ENCODE measurements at places on chromosomes 6 and 20.

DNA sequence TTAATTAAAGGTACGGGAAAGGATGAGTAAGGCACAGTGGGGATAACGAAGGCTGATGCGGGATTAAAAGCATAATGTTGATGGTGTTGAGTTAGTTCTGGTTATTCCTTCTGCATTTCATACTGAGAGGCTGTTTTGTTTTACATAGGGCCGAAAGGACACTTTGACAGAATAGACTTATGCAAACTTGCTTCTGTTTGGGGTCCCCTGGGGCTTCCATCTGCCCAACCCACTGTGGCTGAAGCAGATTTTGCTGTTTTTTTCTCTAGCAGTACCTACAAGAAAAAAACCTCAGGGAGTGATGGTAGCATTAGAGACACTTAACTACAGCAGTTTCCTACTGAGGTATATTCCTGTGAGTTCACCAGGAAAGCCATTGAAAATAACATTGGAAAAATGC, 136.1 kb upstream of the SUPT3H start:
- no peak for DNase-seq

GRCh38 chr6:56686429-56686828, 43.7 kb upstream of the DST start:
- no peak for DNase-seq

- no peak for DNase-seq
Observed at GRCh38 chr6:121143476-121143875, 190.8 kb downstream of the TBC1D32 start.

- no peak for DNase-seq
Observed at GRCh38 chr20:813390-813789, 20.1 kb upstream of the FAM110A start.

DNA sequence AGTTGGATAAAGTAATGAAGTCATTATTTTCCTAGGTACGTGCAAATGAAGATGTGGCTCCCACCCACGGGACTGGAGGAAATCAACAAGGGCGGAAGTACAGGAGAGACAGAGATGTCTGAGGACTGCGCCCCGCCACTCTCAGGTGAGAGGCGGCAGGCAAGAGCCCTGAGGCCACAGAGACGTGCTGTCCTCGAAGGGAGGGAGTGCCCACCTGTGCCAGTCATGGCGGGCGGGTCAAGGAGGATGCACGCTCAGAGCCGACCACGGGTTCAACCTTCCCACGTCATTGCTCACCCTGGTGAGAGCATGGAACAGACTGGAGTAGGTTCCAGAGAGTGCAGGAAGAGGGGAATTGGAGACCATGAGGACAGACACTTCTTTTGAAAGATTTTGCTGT, 12.7 kb downstream of the CST8 start:
- no peak for DNase-seq

DNA sequence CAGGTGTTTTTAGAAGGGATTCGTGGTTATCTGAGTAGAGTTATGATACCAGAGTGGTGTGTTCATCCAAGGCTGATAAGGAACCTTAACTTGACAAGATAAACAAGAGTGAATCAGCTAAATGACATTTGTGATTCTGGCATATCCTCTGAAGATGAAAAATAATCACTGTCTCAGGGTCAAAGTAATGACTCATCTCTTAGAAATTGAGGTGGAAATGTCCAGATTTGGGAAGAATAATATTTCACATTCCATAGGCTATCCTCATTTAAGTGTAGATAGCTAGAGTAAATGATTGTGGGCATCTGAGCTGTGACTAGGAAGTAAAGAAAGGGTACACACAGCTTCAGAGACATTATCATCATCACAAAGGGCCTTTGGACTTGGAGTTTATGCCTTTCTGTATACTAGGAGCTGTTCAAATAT, 255.7 kb downstream of the GJA1 start:
- DNase-seq, result no peak

- DNase-seq, result no peak
Observed at GRCh38 chr6:151002491-151002935, 137.0 kb downstream of the MTHFD1L start.

DNA sequence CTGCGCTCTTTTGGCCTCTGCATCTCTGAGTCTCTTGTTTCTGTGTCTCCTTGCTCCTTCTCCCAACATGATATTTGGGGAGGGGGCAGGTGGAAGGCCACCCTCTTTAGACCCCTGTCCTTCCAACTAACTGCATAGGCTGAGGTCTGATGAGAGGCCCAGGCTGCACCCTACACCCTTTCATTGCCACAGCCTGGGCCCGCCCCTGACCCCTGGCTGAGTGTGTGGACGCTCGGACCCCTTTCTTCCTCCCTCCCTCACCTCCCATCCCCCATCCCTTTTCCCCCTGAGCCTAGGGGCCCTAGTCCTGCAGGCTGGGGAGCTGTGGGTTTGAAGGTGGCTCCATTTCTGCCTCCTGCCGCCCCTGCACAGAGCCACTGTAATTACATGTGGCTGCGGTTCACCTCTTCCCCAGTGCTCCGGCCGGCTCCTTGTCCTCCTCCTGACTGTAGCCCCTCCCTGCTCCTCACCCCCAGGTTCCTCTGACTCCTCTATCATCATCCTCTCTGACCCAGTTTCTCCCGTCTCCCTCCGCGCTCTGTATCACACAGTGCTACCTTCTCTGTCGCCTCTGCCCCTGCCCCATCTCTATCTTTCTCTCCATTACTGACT, 6.8 kb downstream of the MDFI start:
- DNase-seq, result no peak

DNA sequence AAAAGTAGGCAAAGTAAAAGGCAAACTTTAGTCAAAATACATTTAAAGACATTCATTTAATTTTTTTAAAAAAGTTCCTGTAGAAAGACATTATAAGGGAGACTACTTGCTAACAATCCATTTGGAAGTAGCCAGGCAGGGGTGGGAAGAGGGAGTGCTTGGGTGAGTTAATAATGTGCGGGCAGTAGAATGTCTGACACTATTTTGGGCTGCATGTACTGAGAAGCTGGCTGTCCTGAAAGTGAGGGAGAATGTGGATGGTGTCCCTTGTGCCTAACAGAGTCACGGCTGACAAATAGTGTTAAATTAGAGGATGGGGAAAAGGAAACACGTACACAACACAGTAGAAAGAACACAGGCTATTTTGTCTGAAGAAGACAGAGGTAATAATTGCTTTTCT, 142.5 kb downstream of the LCA5 start:
- DNase-seq, result no peak

GRCh38 chr20:48467622-48468021, 360.2 kb downstream of the PREX1 start:
- peak; percentile 48 for DNase-seq

DNA sequence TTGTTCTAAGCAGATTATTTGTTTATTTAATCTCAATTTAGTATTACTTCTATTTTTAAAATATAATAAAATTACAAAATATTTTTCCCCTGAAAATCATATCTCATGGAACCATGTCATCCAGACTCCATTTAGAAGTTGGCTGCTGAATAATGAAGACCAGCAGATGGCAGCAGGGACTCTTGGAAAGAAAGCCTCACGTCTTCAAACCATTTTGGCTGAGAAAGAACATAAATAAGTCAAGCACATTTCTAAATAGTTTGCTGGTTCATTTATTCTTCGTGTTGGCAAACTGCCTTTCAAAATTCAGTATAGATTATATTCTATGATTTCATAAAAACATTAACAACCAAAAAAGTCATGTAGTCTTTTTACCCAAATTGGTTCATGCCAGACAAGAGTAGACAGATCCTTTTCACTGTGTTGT, 71.7 kb downstream of the RCAN2 start:
- peak; percentile 72 for DNase-seq

DNA sequence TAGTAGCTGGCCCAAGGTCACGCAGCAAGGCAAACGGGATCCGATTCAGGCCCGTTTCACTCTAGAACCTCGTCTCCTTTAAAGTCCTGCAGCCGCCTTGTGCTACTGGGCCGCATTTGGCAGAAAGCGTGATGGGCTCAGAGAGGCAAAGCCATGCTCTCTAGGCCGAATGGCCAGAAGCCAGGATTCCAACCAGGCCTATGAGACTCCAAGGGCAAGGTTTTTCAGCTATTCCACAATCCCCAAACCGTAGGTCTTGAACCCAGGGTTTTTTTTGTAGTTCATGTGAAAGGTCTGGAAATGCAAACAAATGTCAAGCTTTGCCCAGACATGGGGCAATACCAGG, 174.1 kb downstream of the PREX1 start:
- no peak for DNase-seq

DNA sequence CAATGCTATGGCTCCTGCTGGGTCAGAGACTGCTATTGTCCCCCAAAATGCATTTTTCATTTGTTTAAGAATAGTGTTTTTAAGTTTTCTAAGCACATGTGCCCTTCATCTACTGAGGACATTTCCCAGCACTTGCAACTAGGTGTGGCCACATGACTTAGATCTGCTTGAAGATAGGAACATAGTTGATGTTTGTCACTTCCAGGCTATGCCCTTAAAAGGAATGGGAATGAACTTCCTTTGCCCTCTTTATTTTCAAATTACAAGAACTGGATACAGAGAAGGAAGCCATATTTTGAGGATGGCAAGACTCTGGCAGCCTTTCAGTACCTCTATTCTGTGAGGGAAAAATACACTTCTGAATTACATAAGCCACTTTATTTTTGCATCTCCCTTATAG, 203.0 kb upstream of the TFAP2D start:
- DNase-seq, result no peak

DNA sequence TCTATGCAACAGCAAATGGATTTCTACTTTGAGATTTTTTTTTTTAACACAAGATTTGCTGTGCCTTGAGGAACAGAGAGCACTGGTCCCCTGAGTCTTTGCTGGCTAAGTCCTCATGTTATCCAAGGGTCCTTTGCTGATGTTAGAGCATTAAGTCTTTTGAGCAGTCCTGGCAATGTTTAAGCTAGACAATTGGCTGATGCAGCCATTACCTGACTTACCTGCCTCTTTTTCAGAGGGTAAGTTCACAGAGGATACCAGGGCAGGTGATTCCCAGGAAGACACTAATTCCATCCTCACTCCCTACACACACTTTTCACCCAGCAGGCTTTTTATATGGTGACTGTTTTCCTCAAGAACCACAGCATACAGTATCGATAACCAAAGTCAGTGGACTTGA, 337.7 kb downstream of the HDGFL1 start:
- no peak for DNase-seq

DNA sequence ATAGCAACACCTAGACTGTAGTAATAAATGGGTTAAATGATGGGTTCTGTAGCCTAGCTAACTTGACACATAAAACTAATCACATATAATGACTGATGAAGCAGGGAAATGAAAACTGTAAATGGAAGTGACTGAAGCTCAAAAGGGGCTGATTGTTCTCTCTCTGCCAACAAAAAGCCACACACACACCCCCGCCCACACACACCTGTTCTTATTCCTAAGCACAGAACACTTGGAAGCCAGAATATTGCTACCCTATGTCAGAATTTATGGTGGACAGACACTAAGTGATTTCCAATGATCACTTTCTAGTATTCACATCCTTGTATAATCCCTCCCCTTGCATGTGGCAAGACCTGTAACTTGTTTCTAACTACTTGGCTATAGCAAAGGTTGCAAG, 603.5 kb downstream of the UTRN start:
- no peak for DNase-seq

GRCh38 chr20:60102665-60103210, 144.5 kb downstream of the CDH26 start:
- peak; percentile 20 for DNase-seq

GRCh38 chr6:129843573-129843972, 17.5 kb downstream of the TMEM244 start:
- DNase-seq, result no peak

DNA sequence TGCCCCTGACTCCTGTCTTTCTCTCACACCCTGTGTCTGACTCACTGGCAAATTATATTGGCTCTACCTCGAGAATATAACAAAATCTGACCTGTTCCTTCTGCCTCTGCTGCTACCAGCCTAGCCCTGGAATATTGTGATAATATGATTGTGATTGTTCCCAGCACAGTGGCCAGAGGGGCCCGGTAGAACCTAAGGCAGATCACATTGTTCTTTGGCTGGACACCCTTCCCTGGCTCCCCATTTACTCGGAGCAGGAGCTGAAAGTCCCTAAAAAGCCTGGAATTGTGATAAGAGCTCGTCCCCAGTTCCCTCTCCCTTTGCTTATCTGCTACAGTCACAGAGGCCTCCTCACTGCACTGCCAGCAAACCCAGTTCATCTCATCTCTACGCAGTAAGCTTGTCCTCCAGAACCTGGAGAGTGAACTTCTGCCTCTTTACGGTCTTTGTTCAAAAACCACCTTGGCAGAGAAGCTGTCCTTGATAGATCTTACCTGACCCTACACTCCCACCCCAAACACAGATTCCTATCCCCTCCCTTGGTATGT, 21.8 kb downstream of the SERPINB6 start:
- no peak for DNase-seq

DNA sequence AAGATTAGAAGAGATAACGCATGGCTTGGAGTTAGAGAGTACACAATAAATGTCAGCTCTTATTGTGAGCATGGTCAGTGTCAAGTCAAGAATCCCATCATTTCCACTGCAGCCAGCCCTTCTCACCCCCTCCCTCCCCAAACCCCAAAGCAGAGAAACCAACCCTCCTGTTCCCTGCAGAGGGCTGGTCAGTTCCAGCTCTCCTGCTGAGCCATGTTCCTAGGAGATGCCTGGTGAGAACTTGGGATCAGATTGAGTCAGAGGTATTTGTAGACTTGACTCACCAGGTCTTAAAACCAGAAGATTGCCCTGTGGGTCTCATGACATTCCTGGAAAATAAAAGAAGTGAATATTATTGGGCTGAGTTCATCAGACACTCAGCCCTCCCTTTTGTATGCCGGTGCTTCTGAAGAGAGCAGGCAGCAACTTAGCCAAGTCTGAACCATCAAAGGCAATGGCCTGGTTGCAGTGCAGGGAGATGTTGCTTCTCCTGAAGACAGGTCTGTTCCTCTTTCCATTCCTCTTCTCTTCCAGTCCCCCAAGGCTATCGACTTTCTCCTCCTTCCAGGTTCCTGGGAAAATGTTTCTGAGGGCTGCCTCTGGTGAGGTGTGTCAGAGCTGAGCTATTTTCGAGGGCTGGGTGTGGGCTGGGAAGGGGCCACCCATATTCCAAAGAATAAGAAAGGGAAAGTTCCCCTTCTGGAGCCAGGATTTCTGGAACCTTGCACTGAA, 278.2 kb upstream of the SUPT3H start:
- no peak for DNase-seq

DNA sequence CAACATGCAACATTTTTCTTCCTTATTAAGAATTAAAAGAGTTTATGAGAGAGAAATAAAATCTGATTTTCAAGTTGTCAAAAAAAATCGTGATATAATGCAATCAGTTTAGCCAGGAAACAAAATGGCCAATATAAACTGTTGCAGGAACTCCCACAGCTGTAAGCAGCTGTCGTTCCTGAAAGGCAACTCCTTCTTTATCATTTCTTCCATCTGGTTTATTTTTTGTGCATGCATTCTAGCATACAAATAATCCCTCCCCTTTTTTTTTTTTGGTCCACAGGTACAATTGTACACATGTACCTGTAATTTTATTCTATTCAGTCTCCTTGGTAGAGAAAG, 19.7 kb downstream of the TRAF3IP2 start:
- DNase-seq, result no peak
